ENCODE measurements at places on chromosomes 13 and 19.

- no peaks in the 10 kb centered on the region for H3K4me1 ChIP-seq
- no peaks in the 10 kb centered on the region for H3K27me3 ChIP-seq
- no peak overlapping the region for H3K27ac ChIP-seq
- H3K4me3 ChIP-seq = no peak overlapping the region
Measured at GRCh38 chr13:62113179-62113578, 697.5 kb upstream of the PCDH20 start.

GRCh38 chr13:24651718-24652345 is 28.4 kb upstream of the ATP12A start:
- no peak overlapping the region for H3K4me3 ChIP-seq
- H3K4me1 ChIP-seq = no peaks in the 10 kb centered on the region
- no peak for DNase-seq
- no peak overlapping the region for H3K27ac ChIP-seq

GRCh38 chr19:11224429-11224828 is 15.0 kb upstream of the ANGPTL8 start:
- no peaks in the 10 kb centered on the region for H3K27me3 ChIP-seq
- no peak for DNase-seq
- no peaks in the 10 kb centered on the region for H3K36me3 ChIP-seq
- no peak overlapping the region for H3K4me3 ChIP-seq
- no peak overlapping the region for H3K27ac ChIP-seq

GRCh38 chr19:4539693-4540581 is at the start of gene LRG1:
LRG1 (minus strand) TSS chr19:4540036; CDS start chr19:4540013, 23 bp downstream.
- no peaks in the 10 kb centered on the region for H3K36me3 ChIP-seq
- peaks cover 4% of the 10 kb centered on the region for H3K27me3 ChIP-seq
- peak; percentile 50 for DNase-seq
- H3K27ac ChIP-seq = peak within 1 kb of the TSS; percentile 30
- H3K4me1 ChIP-seq = no peaks in the 10 kb centered on the region
- no peak within 1 kb of the TSS for H3K4me3 ChIP-seq

DNA sequence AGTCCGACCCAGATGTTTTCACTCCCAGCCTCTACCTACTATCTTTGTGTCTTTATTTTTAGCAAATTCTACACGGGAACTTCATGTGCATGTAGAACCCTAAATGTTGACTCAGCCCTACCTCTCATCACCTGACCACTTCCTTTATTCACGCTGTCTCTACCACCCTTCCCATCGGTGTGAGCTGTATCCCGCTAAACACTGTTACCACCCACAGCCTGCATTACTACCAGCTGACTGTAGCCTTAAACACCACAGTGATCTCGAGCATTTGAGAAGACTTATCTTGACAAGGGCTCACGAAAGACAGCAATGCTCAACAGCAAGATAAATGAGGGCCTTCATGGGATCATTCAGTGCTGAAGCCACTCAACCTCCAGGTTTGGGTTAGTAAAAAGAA is 15.1 kb downstream of the NCR1 start:
- H3K4me1 ChIP-seq = no peaks in the 10 kb centered on the region
- H3K36me3 ChIP-seq = no peaks in the 10 kb centered on the region
- H3K4me3 ChIP-seq = no peak overlapping the region
- DNase-seq = no peak

- DNase-seq = peak; percentile 27
- H3K4me1 ChIP-seq = no peaks in the 10 kb centered on the region
Measured at GRCh38 chr19:54312436-54313377, at the start of gene LILRA5. LILRA5 (minus strand) TSS chr19:54313166; CDS start chr19:54313019, 147 bp downstream.

GRCh38 chr13:108345016-108345415 is 75.5 kb downstream of the TNFSF13B start:
- H3K4me1 ChIP-seq = no peaks in the 10 kb centered on the region
- DNase-seq = no peak
- no peaks in the 10 kb centered on the region for H3K36me3 ChIP-seq
- no peak overlapping the region for H3K4me3 ChIP-seq
- H3K27me3 ChIP-seq = no peaks in the 10 kb centered on the region
